ENCODE measurements at places on chromosomes 4 and X.

- no peak for DNase-seq
Measured at GRCh38 chr4:61740886-61741285, 540.8 kb downstream of the ADGRL3 start.

DNA sequence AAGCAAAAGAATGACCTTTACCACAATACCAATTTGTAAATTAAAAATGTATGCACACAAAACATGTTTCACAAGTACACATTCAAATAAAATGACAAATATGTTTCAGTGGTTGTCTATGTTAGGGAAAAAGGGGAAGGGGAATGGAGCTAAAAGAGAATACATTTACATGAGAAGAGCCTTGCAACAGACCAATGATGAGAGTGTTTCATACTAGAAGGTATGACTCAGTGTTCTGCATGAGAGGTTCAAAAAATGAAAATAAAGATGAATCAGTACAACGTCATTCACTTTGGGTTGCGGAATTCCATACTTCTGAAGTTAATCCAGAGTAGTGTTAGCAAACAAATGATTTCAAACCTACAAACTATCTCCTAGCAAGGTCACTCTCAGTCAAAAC is 51.7 kb downstream of the RPGR start:
- no peak for DNase-seq

DNA sequence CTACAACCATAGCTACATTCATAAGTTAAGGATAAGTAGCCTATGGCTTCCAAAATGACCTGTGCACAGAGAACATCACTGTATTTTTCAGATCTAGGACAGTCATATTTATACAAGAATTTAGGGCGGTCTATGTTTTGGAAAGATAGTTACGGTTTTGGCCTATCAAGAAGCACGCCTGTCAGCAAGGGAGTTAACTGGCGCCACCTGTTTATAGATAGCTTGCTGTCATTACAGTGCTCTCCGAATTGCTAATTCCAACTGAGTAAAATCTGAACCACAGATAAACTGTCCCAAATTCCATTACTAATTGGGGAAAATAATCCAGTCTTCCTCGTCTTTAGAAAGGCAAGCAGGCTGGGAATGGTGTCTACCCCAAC is 646 bp downstream of the ABCB7 start:
- no peak for DNase-seq

GRCh38 chr4:38958453-38959190 is 73.6 kb downstream of the TMEM156 start:
- no peak for DNase-seq

DNA sequence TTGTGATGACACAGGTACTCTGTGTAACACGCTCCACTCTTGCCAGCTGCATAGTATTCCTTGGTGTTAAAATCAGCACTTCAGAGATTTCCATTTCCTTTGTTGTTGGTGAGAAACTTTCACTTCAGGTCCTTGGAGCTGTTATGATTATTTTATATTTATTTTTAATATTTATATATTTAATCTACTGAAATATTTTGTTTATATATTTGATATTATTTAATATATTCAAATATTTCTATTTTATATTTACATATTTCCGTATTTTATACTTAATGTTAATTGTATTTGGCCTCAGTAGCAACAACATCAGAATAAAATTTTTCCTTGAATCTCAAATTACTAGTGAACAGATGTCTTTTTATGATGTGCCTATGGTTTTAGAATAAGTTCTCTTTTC is 225.3 kb downstream of the MAGEB17 start:
- no peak for DNase-seq

GRCh38 chrX:21437036-21437435 is 62.8 kb downstream of the CNKSR2 start:
- DNase-seq: no peak

GRCh38 chr4:87365348-87365747 is 25.6 kb downstream of the HSD17B11 start:
- DNase-seq: no peak

- no peak for DNase-seq
Measured at GRCh38 chr4:54545663-54546424, 111.9 kb upstream of the KIT start.

GRCh38 chrX:23759821-23760220 is 16.7 kb upstream of the ACOT9 start:
- DNase-seq: no peak

DNA sequence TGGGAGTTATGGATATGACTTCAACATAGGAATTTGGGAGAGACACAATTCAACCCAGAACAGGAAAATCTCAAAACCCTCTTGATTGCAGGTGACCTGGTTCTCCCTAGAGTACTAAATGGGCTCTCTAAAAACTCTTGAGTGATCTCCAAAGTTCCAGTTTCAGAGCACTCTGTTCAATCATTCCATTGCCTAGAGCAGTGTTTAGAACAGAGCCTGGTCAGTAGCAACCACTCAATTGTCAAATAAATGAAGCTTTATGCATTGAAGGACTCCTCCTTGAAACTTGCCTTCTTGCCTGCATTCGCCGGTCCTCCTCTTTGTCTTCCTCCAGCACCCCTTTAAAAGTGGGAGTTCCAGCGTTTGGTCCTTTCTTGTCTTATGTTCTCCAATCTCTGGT is 85.8 kb downstream of the KIT start:
- DNase-seq: no peak

GRCh38 chr4:81039351-81039972 is 9.0 kb downstream of the BMP3 start:
- DNase-seq: no peak

GRCh38 chr4:176011529-176011928 is 54.1 kb upstream of the WDR17 start:
- DNase-seq: no peak

- DNase-seq: no peak
Measured at GRCh38 chrX:19440713-19441112, 74.6 kb downstream of the MAP3K15 start.

DNA sequence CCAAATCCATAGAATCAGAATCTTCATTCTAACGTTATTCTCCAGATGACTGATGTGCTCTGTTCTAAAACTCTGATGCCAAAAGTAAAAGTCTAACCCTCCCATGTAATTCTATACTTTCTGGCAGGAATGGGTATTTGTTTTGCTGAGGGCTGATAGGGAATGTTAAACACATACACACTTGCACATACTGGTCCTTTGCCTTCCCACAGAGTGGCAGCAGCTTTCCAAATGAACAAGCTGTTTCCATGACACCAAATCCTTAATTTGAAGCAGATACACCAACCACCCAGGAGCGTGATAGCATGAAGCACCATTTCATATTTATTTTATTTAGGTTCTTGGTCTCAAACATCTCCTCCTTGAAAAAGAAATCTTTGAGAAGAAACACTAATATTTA is 155.5 kb upstream of the PRDX4 start:
- no peak for DNase-seq

- no peak for DNase-seq
Measured at GRCh38 chrX:968148-968965, 244.1 kb downstream of the CRLF2 start.

GRCh38 chr4:128841402-128841801 is 31.9 kb downstream of the JADE1 start:
- no peak for DNase-seq

DNA sequence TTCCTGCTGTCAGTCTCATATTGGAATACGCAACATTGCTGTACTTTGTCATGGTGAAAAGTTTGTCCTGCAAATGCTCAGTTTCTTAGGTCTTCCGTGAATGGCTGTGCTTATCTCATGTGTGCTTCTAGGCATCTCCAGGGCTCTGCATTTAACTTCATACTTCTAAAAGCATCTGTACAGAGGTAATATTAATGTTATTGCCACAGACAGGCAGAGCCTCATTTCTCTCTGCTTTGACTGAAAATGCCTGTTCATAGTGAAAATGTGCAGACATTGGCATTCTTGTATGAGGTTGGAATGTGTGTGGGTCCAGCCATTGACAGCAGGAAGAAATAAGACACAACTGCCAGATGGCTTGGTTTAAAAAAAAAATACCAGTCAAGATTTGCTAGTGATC is 140.1 kb upstream of the TTC29 start:
- no peak for DNase-seq

- DNase-seq: no peak
Measured at GRCh38 chrX:138651494-138651893, 60.0 kb downstream of the FGF13 start.

DNA sequence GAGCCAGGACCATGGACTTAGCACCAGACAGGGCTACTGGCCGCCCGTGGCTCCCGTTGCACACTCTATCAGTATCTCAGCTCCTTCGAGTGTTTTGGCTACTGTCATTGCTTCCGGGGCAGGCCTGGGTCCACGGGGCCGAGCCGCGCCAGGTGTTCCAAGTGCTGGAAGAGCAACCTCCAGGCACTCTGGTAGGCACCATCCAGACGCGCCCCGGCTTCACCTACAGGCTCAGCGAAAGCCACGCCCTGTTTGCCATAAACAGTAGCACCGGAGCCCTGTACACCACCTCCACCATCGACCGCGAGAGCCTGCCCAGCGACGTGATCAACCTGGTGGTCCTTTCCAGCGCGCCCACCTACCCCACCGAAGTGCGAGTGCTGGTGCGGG is 1.6 kb downstream of the FAT4 start:
- no peak for DNase-seq

DNA sequence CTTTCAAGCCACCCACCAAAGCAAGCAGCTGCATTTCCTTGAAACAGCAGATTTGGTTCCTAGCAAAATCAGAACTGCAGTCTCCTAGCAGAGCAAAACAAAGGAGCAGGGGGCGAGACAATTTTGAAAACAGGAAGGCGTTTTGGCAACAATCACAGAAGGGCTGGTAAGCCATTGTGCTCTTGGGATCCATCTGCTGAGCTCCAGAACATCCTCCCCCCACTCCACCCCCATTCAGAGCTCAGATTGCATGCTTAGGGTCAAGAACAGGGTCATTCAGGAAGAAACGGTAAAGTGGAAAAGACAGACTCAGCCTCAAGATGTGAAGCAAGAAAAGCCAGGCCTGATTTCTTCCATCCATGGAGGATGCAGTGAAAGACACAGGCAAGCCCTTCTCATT is 7.6 kb upstream of the PCDH19 start:
- no peak for DNase-seq

DNA sequence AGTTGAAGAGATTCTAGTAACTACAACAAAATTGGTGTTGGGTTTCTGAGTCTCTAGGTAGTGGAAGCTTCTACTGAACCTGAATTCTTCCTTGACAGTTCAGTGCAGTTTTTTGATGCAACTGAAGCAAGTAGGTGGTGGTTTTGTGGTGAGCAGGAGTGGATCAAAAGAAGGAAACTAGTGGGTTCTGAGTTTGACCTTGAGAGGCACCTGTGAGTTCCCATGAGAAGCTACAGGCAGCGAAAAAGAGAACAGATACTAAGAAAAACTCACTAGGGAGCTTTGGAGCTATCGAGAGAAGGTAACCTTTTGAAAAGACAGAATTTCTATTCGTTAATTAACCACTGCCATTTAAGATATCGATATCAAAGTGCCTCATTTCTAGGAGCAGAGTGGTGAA is 145.2 kb downstream of the PDHA2 start:
- DNase-seq: no peak

DNA sequence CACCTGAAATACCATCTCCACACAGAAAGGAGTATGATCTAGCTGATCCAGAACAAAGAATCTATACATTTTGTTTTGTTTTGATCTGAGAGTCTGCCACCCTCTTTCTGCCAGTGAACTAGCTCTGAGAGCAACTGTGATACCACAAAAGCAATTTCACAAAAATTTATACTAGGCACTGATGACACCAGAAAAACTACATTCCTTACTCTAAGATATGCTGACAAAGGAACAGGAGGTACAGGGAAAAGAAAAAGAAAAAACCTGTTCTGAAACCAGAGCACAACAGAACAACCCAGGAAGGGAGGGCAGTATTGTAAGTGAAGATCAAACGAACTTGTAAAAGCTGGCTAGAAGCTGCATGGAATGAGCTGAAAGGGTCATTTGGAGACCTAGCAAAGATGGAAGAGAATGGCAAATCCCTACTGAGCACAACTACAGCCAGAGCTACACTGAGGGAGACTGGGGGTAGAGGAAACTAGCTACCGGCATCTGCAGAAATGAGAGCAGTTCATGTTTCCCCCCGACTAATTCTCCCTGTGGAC is 31.9 kb downstream of the AMOT start:
- no peak for DNase-seq

DNA sequence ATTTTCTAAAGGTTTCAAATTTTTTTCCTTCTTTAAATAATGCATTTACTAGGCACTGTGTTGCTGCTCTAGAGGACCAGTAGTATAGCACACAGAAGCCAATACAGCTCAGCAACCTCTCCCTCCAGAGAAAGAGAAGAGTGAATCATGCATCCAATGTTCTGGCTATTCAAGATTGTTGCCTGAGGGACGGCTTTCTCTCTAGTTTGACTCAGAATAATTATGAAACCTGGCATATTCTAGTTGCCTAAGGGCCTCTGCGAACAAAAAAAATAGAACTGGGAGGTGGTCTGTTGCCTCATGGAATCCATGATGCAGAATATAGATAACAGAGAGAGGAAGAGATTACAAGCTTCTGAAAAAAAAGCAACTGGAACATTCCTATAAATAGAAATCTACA is 1233.3 kb upstream of the PABPC4L start:
- DNase-seq: no peak

DNA sequence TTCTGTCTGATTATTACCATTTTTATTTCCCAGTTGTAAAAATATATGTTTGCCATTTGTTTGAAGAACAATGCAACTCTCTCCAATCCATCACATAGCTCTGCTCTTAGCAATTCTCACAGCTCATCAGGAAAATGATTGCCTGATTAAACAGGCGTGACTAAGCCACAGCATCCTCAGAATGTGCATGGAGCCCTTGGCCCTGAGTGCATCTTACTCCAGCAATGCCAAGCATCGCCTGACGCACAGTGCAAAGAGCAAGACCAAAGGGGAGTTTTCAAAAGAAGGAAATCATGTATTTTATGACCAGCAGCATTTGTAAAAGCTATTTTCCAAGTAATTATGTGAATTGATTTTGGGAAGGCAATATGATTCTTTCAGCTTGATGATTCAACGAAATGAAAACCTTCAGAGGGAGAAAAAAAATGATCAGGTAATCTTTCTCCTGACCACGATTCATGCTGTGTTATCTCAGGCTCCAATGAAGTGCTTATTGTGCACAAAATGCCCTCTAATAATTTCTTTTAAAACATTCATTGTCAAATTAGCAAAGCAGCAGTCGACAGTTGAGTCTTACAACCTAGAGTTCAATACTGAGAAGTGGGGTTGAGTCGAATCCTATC is 138.0 kb upstream of the FAM9B start:
- no peak for DNase-seq

GRCh38 chrX:81120258-81120935 is 81.3 kb downstream of the HMGN5 start:
- no peak for DNase-seq

DNA sequence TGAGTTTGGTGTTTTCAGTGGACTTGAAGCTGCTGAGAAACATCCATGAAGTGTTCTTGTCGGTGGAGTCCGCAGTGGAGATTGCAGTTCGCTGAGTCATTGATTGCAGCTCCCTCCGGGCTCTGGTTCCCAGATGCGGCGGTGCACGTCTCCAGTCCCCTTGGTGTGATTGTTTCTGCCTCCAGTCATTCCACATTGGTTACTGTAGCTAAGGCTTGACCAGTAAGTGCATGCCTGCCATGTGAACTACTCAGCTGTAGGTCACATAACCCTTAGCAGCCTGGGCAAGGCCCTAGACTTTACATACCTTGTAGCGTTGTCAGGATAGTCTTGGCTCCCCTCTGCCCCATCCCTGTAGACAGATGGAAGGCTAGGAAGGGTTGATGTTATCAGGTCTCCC is 53.8 kb upstream of the CLCN4 start:
- no peak for DNase-seq
